AG04449 (cell line): ENCODE measurements at places on chromosomes 7 and 10.

DNA sequence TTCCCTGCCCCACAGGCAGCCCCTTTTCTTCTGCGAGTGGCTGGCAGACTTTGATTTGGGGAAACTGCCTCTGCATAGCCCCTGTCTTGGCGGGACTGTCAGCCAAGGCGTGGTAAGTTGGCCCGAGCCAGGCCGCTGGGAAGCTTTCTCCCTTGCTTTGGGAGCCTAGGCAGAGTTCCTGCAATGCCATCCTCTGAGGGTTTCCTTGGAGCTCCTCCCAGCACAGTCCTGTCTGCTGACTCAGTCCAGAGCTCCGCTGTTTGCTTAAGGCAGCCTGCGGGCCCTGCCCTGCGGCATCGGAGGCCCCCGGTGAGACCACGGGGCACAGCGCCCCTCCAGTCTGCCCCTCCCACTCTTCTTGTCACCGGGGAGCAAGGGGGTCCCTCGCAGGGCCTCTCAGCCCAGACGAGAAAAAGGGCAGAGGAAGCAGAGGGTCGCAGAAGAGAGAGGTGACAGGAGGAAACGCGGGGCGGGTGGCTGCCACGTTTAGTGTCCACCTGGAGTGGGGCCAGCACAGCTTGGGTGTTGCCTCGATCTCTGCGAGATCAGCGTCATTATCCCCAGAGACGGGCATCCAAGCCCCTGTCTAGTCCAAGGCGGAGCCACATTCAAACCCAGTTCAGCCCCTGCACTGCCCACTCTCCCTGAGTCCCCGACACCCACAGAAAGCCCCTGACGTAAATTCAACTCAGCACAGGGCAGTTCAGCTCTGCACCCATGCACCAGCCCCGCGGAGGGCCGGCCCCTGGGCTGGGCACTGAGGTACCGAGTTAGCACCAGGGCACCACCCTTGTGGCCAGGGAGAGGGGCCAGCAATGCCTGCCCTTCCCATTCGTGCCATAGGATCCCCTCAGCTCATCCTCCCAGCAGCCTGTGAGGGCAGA lies 59.0 kb upstream of the CHST15 start:
- peak; percentile 12 for DNase-seq

- DNase-seq, result no peak
These were observed 185.2 kb downstream of the AVL9 start for GRCh38 chr7:32680259-32681173.

- no peak for DNase-seq
These were observed 6.3 kb upstream of the CTBP2 start for GRCh38 chr10:125166658-125167057.

GRCh38 chr10:70677620-70678249 lies 5.4 kb downstream of the ADAMTS14 start:
- DNase-seq, result no peak

DNA sequence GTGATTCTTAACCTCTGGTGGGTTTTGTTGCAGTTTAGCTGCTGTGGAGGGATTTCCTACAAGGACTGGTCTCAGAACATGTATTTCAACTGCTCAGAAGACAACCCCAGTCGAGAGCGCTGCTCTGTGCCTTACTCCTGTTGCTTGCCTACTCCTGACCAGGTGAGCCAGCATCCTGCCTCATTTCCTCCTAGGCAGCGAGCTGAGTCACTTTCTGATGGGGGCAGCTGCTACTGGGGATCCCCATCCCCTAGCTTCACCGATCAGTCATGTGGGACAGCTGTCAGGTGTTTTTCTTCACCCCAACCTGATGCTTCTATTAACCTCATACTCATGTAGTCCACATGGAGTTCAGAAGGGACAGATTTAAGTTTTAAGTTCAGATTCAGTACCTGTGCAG lies 21.7 kb upstream of the SMO start:
- DNase-seq, result no peak
